ENCODE measurements at places on chromosomes 7 and 10.

- DNase-seq, result no peak
These were observed 12.9 kb downstream of the HTRA1 start for GRCh38 chr10:122474131-122474818.

GRCh38 chr7:42373285-42373684, 136.3 kb upstream of the GLI3 start:
- DNase-seq, result no peak

DNA sequence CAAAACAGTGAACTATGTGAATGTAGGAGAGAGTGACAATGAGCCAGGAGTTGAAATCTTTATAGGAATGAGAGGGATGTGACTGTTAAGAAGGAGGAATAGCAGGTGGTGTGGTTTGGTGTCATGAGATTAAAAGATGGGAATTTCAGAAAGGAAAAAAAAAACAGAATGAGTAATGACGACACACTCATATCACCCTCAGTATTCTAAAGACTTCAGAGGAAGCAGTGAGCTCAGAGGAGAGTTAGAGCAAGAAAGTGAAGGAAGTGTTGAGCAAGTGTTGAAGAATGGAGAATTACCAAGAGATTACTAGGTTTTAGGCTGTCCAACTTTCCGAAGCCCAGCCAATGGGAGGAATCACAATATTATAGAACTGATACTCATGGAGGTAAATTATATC, 220.5 kb upstream of the HGF start:
- DNase-seq, result no peak

DNA sequence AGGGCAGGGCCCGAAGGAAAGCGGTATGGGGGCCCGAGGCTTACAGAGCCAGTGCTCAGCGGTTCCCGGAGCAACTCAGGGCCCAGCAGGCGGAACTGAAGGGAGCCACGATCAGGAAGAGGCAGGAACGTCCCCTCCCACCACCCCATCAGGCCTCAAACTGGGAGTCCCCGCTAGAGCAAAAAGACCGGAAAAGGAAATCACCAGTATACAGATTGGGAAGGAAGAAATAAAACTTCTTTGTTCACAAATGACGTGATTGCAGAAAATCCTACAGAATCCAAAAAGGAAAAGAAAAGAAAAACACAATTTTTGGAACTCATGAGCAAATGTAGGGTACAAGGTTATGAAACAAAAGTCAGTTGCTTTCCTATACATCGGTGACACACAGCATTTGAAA, 21.6 kb upstream of the ZFAND2A start:
- DNase-seq, result no peak

- no peak for DNase-seq
These were observed 7.8 kb downstream of the GPER1 start for GRCh38 chr7:1095621-1096155.

DNA sequence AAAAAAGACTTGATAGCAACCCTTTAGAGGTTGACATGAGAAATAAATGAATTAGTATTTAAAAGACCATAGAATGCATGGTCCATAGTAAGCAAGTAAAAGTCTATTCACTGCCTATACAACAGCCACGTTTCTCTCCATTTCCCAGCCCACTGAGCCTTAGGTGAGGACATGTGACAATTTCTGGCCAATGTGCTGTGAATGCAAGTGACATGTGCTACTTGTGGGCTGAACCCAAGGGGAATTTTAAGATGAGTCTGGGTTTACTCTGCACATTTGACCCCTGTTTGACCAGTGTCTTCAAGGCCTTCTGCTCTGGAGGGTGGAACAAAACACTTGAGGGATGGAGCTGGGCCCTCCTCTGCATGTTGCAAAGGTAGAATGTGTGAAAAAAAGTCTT, 384.4 kb upstream of the KLF6 start:
- DNase-seq, result no peak

DNA sequence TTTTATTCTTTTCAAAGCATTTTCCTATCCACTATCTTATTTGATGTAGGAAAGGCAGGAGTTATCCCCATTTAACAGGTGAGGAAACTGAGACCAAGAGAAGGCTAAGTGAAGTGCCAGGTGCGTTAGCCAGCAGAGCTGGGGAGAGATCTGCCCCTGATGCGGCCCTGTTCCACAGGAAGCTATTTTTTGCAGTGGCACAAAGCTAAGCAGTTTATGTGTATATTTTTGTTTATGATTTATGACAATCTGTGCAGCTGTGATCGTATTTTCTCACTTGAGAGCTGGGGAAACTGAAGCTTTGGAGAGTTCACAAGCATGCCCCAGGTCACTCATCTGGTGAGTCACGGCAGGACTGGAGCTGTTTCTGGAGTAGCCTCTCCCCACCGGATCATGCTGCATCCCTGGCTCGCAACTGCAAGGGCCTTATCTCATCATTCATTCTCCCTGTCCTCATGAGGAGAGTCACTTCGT, 38.8 kb downstream of the SLC29A3 start:
- no peak for DNase-seq

DNA sequence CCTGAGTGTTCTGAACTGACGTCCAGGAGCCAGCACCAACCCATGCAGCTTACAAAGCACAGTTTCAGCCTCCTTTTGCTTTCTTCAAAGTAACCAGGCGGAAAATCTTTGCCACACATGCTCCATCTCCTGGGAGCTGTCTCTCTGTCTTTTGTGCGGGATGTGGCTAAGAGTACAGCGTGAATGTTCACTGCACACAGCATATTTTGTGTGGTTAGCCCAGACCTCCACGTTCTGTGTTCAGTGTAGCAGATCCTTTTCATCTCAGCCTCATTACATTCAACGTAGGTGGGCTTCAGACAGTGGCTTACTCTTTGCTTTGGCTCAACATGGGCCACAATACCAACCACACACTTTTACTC, 200.8 kb downstream of the TNS3 start:
- DNase-seq, result no peak

DNA sequence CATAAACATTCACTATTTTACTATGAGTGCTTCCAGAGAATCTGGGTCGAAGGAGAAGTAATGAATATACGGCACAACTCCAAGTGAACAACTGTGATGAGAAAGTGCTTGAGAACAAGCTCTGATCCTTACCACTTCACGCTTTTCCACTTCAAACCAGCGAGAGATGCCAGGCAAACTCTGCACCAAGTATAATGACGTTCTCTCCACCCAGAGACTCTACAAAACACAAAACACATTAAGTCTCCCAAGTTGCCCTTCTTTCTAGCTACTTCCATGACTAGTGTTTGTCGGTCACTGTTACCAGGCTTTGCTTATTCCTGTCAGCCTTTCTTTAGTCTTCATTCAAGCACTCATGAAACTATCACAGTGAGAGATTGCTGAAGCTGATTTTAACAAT, 193.1 kb upstream of the IMMP2L start:
- no peak for DNase-seq

DNA sequence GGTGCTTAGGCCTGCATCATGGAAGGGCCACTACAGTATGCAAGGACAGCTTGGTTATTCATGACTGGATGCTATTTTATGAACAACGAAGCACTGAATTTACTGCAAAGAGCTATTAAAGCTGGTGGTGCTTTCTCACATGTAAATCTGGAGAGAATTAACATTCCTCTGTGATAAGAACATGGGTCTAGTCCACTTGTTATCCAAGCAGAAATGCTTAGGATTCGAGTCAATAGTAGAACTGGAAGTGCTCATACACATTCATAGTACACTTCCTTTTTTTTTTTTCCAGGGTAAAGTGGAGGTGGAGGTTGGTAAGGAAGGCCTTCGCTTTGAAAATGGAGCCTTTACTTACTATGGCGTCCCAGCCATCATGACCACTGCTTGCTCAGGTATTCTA, 35.0 kb downstream of the CNNM1 start:
- DNase-seq, result no peak
